Activated CD4-positive, alpha-beta memory T cell treated with anti-CD3 and anti-CD28 coated beads for 36 hours (primary cell): ENCODE measurements at places on chromosomes 2 and 18. TPM values are rescaled to one million over a fixed set of nuclear protein-coding genes. Genes with fewer than 3 reads are reported as not detected.

DNA sequence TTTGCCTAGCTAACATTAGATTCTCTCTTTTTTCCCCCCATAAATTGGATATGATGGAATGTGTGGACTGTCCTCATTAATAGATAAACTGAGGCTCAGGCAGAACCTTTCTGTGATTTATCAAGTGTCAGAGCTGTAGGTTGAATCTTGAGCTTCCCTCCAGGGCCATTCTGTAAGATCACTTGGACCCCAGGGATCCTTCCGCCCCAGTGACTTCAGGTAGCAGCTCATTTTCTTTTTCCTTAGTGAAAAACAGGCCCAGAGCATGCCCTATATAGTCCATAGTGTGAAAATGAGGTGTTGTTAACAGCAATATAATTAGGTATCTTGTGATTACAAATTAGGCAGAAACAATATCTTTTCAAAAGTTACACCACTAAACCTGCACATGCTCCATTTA, 269.7 kb downstream of the ZNF385B start:
- no peak for DNase-seq

Gene RTP5
- total RNA-seq = 0.12 TPM

Gene ADD2
- total RNA-seq = 6.0 TPM

Gene CAPN14
- 0.19 TPM for total RNA-seq

Gene SCN3A
- total RNA-seq = not detected

Gene CFC1
- total RNA-seq = not detected
